ENCODE measurements at places on chromosomes 16 and 17.

DNA sequence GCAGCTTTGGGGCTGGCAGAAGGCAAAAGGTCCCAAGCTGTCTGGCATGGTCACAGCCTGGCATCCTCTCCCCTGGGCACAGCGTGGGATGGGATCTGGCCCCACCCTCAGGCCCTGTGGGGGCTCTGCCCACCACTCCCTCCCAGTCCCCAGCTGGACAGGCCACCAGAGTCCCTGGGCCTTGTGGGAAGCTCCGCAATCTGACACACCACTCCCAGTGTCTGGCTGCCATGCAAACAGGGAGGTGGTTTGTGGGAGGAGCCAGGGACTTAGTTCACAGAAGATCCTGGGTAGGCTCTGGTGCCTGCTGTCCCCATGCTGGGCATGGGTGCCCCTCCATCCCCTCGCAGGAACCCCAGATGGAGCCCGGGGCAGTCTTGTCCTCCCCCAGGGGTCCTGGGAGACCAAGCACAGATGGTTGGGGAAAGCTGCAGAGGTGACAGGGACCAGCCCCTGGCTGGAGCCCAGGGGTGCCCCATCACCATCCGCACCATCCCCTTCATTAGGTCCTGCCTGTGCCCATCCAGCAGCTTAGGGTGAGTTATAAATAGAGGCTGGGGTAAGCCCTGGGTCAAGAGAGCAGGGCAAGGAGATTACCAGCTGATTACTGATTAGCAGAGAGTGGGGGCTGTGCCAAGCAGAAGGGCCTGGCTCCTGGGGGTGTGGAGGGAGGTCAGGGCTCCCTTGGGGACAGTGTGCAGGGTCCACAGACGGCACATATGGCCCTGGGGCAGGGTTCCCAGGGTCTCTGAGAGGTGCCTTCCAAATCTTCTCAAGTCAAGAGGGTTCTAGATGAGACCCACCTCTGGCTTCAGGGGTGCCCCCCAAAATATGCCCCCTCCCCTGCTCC lies 6.2 kb downstream of the FSCN2 start:
- DNase-seq, result no peak

GRCh38 chr16:84110527-84110926 lies 6.2 kb downstream of the MBTPS1 start:
- DNase-seq, result no peak

GRCh38 chr16:53664724-53665345 lies 38.8 kb downstream of the RPGRIP1L start:
- no peak for DNase-seq

GRCh38 chr17:79974566-79975497 lies 60.8 kb downstream of the TBC1D16 start:
- peak; percentile 16 for DNase-seq

DNA sequence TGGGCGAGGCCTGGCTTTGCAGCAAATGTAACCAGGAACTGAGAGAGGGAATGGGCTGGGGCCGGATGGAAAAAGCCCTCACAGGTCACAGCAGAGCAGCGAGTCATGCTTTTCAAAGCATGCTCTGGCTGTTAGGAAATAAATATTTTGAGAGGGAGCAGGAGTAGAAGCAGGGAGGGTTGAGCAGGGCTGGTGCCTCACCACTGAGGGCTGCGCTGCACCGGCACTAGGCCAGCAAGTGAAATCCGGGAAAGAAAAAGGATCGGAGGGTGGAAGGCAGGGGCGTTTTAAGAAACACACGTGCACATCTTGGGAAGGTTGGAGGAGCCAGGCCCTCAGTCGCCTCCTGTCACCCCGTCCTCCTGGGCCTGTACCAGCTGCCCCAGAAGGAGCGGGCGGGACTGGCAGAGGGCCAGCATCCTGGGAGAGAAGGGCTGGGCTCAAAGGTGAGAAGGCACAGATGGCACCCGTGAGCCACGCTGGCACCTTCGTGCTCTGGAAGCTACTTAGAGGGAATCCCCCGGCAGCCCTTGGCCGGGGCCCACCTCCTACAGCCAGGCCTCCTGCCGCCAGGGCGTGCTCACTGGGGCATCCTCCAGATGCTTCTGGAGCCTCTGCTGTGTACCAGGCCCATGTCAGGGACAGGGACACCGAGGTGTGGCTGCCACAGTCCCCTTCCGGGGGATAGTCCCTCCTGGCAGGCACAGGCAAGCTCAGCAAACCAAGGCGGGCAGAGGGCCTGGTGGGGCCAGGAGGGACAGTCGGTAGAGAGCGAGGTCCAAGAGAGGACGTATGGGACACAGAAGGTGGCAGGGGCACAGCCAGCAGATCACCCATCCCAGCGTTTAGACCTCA lies 71.5 kb upstream of the PLCG2 start:
- no peak for DNase-seq

- no peak for DNase-seq
Measured at GRCh38 chr17:73770849-73771229, 126.6 kb upstream of the SDK2 start.

- no peak for DNase-seq
Measured at GRCh38 chr16:765488-765865, 4.9 kb downstream of the MSLN start.

DNA sequence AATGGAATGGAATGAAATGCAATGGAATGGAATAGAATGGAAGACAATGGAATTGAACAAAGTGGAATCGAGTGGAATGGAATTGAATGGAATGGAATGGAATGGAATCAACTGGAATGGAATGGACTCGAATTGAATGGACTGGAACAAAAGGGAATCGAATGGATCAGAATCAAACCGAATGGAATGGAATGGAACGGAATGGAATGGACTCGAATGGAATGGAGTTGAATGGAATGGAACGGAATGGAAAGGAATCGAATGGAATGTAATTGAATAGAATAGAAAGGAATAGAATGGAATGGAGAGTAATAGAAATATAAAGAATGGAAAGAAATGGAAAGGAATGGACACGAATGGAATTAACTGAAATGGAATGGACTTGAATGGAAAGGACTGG lies 475.2 kb upstream of the WSB1 start:
- DNase-seq, result no peak

- DNase-seq, result no peak
Measured at GRCh38 chr16:84973236-84973635, 38.1 kb downstream of the ZDHHC7 start.

- no peak for DNase-seq
Measured at GRCh38 chr17:29620779-29621500, 1.8 kb downstream of the CORO6 start.

DNA sequence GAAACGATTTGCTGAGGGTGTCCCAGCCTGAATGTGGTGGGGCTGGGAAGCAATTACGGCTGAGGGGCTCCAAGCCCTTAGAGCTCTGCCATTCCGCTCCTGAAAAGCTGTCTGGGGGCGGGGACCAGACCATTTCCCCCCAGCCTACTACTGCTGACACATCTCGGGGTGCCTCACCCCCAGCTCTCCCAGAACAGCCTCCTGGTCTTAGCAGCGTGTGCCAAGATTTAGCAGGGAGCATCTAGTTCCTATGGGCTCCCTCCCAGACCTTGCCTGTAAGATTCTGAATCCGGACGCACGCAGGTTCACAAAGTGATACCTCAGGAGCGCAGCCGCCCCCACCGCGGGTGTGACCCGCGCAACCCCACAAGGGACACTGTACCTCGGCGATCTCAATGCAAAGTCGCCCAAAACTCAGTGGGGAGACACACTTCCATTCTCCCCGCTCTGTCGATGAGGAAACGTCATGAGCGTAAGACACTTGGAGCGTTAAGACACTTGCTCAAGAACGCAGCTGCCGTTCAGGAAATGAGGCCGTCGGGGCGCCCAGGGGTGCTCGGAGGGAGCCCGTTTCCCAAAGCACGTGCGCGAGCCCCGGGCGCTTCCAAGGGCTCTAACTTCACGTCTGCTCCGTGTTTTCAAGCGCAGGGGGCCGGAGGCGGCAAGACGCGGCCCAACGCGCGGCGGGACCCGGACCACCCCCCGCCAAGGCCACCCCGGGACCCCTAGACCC lies 629 bp downstream of the GEMIN4 start:
- peak; percentile 44 for DNase-seq

GRCh38 chr17:64158406-64158805 lies 28.5 kb upstream of the ERN1 start:
- DNase-seq, result no peak

GRCh38 chr16:9836118-9836736 lies 346.0 kb downstream of the GRIN2A start:
- DNase-seq, result no peak

GRCh38 chr17:29179232-29180033 lies 765 bp downstream of the MYO18A start:
- peak; percentile 33 for DNase-seq

GRCh38 chr17:33242375-33243124 lies 50.5 kb downstream of the ASIC2 start:
- no peak for DNase-seq

Measured in uterus (tissue), 4 donors.